ENCODE measurements at places on chromosomes 16 and 17.

DNA sequence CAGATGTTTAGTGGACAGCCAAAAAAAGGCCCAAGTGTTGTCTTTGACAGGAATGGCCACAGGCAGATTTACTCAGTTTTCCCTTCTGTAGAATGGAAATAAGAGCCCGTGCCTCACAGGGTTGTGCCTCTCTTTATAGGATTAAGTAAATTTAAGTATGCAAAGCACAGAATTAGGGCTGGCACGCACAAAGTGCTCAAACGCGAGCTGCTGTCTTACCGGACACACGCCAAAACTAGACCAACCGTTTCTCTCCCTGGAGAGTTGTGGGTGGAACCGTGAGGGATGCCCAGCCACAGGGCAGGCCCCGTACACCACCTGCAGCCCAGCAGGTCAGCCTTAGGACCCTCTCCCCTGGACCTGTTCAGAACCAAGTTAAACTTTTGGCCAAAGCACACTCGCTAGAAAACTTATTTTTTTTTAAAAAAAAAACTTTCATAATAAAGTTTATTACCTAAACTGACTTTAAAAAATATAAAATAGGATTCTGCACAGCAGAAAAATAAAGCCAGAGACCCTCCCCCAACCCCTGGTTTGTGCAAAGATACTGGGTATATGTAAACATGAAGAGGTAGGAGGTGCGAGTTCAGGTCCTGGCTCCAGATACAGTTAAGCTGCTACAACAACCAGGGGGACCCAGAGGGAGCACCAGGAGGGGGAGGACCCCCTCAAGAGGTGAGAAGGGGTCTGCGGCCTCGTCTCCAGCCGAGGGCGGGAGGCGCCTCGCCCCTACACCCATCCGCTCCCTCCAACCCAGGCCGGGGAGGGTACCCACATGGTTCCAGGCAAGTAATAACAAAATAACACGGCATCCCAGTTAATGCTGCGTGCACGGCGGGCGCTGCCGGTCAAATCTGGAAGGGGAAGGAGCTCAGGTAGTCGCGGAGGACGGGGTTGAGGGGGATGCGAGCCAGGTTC is 1.8 kb downstream of the SOCS1 start:
- DNase-seq: no peak

GRCh38 chr17:10042589-10043244 is 137.6 kb upstream of the RCVRN start:
- no peak for DNase-seq

- DNase-seq: no peak
Measured at GRCh38 chr17:61453566-61454380, 1.6 kb downstream of the TBX4 start.

DNA sequence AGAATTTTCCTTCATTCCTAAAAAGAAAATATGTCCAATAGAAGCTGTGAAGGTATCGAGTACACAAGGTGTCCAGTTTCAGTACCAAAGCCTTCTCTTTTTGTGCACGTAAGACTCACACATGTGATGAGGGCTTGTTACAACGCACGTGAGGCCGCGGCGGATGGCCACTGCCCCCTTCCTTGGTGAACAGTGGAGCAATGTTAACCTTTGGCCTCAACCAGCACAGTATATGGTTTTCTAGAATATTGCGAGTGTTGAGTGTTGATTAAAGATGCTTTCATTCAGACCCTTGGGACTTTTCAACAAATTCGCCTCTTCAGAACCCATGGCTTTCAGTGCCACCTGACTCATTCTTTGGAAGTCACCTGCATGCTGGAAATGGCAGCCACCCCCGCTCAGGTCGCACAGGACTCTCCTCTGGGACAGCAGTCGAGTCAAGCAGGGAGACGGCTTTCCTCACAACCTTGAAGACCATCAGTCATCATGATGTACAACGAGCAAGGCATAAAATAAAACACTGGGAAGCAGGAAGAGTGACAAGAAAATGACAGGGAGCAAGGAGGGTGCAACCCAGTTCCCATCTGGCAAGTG is 14.5 kb downstream of the MAP1LC3B start:
- DNase-seq: no peak

- no peak for DNase-seq
Measured at GRCh38 chr17:75159196-75160031, 5.1 kb upstream of the JPT1 start.

- peak; percentile 99 for DNase-seq
Measured at GRCh38 chr17:59846394-59847165, 46.2 kb downstream of the TUBD1 start.

- no peak for DNase-seq
Measured at GRCh38 chr17:79053251-79053925, 21.2 kb upstream of the ENGASE start.

GRCh38 chr16:56625140-56625942 is at the start of gene MT1E:
TSS of gene MT1E (plus strand) at chr16:56625781. CDS start at chr16:56625852, 71 bp downstream.
- peak; percentile 63 for DNase-seq

DNA sequence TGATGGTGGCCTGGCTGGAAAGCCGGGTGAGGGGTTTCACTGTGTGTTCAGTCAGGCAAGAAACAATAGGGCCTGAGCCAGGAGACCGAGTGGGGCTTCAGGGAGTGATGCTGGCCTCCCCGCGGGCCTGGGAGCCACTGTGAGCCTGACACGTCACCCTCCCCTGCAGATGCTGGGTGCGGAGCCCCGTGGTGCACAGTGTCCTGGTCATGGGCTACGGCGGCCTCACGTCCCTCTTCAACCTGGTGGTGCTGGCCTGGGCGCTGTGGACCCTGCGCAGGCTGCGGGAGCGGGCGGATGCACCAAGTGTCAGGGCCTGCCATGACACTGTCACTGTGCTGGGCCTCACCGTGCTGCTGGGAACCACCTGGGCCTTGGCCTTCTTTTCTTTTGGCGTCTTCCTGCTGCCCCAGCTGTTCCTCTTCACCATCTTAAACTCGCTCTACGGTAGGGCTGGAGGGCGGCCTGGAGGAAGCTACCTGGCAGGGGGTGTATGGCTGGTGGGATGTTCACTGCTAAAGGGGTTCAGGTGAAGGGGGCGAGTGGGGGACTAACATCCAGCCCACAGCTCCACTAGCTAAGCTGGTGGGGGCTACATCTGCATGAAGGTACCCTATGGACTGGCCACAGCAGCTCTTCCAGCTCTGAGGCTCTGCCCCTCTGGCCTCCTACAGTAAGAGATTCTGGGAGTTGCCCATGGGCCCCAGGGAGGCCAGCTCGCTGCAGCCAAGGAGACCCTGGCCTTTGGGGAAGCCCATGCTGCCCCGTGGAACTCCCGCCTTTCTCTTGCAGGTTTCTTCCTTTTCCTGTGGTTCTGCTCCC is 32.4 kb downstream of the ADGRG5 start:
- no peak for DNase-seq

- DNase-seq: no peak
Measured at GRCh38 chr16:66903544-66904427, 14.9 kb downstream of the CDH16 start.

DNA sequence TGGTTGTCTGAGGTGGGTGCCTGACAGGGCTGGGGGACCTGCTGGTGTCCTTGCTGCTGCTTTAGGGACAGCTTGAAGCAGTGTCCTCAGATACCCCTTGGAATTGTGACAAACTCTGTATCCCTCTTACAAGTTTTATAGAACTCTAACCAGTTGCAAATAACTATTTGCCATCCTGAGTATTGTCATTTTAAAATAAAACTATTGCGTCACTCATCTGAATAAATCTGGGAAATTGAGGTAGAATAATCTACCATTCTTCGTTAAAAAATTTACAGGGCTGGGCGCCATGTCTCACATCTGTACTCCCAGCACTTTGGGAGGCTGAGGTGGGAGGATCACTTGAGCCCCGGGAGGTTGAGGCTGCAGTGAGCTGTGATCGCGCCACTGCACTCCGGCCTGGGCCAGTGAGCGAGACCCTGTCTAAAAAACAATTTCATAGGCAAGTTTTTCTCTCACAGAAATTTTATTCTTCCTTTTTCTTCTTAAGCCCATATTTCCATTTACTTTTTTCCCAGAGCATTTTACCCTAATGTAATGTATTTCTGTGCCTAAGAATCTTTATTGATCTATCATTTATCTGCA is 14.2 kb downstream of the ZNF750 start:
- DNase-seq: no peak

DNA sequence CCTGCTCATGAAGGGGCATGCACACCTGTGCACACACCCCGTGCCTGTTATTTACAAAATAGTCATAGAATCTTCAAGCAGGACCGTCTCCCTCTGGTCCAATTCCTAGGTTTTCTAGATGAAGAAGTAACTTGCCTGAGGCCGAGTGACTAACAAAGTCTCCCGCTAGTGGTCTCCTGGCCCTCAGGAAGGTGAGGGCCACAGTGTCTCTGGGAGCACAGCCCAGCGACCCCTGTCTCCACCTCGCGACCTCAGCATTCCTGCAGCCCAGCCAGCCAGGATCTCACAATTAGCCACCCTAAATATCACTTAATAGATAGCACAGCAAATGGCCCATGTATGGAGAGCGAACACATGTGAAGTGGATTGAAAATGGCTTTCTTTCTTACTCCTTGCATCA is 30.5 kb upstream of the CACNG1 start:
- DNase-seq: no peak

DNA sequence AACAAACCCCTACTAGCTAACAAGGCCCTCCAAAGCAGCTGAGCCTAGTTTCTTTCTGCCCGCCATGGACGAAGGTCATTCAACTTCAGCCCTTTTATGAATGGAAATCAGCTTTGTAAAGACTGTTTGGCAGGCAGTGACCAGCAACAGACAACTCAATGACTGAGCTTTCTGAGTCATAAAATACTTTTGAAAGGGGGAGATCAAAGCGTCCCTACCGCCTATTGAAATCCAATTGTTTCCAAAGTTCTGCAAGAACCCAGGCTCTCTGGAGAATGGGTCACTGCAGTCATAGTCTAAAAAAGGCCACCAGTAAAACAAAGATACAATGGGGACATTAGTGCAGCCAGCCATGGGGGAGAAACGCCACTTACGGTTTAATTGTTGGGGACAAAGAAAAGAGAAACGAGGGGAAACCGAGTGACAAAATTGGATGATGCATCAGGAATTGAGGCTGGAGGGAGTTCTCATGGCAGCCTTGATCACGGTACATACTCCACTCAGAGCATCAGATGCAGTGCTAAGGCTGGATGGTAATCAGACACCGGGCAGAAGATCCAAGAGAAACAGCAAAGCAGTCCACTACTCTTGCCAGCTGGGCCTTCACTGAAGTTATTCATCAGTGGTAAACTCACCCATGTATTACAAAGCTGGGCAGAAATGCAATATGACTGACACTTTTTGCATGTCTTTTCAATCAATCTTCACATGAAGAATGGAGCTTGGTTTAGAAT is 9.8 kb downstream of the ADAMTS18 start:
- DNase-seq: peak; percentile 26

DNA sequence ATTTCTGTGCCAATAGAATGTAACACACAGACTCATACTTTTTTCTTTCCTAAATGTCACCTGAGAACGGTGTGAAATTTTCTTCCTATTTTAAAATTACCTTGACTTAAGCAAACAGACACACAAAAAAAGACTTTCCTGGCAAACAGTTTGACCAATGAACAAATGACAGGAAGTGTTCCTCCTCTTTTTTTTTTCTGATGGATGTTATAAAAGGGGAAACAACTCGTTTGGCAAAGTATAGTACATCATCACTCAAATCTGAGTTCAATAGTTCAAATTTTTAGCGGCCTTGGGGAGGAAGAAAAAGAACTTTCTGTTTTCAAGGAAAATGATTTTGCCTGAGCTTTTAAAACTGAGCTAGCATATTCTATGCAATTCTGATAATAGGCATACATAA is 19.8 kb downstream of the HS3ST3A1 start:
- no peak for DNase-seq

GRCh38 chr17:38706505-38707216 is 1.6 kb downstream of the MLLT6 start:
- no peak for DNase-seq

DNA sequence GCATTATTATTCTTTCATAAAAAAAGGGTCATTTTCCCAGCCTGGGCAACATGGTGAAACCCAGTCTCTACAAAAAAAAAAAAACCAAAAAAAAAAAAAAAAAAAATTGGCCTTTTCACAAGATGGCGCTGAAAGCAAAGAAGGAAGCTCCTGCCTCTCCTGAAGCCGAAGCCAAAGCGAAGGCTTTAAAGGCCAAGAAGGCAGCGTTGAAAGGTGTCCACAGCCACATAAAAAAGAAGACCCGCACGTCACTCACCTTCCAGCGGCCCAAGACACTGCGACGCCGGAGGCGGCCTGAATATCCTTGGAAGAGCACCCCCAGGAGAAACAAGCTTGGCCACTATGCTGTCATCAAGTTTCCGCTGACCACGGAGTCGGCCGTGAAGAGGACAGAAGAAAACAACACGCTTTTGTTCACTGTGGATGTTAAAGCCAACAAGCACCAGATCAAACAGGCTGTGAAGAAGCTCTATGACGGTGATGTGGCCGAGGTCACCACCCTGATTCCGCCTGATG is 4.9 kb upstream of the PGAP6 start:
- DNase-seq: no peak

GRCh38 chr16:74252329-74252728 is 44.3 kb upstream of the PSMD7 start:
- DNase-seq: no peak

- DNase-seq: no peak
Measured at GRCh38 chr16:8355675-8356074, 234.6 kb downstream of the TMEM114 start.

GRCh38 chr17:2814481-2815341 is 18.5 kb downstream of the RAP1GAP2 start:
- no peak for DNase-seq

DNA sequence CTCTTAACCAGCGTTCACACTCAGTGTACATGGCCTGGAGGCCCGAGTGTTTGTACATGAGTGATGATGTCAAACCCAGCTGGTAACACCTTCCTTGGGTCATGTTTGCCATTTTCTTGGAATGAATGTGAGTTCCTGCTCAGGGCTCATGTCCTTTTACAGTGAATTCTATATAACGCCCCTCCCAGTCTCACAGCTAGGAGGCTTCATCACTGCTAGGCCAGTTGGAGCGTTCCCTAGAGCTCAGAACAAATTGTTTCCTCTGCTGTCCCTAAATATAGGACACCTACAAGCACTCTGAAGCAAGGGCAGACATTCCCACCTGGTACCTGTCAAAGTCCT is 5.5 kb downstream of the TIMM22 start:
- no peak for DNase-seq

GRCh38 chr16:71540-72401 is 660 bp downstream of the RHBDF1 start:
- DNase-seq: peak; percentile 41

DNA sequence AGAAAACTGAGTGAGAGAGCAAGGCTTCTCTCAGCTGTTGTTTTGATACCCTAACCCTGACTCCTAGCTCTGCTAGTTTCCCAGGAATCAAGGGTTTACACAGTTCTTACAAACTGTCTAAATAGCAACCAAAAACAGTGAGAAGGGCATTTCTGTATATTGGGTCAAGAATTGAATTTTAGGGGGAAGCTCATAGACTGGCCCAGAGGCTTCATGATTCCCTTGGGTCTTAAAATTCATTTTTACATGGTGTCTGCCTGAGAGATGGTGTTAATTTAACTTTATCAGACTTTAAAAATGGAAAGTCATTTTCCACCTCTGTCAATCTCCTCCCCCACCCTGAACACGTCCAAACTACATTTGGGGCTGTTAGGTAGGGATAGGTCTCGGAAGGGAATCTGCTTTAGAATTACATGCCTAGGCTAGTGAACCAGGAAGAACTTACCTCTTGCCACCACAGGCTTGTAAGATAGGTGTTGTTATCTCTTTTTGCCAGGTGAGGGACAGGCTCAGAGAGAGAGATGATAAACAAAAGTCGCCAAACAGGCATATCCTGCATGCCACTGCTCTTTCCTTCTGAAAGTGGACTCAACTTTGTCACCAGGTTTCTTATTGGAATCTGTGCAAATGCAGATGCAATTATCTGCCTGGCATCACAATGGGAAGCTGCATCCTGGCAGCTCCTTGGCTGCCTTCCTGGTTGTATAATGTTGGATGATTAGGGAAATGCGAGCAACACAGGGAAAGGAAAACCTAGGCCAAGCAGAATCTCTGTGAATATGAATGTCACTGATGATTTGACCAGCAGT is 3.1 kb downstream of the PHAF1 start:
- DNase-seq: peak; percentile 62
